ENCODE measurements at places on chromosomes 7 and 10.

- DNase-seq = no peak
Observed at GRCh38 chr10:61271127-61271780, 181.9 kb downstream of the TMEM26 start.

GRCh38 chr10:102635377-102635776 lies 8.9 kb upstream of the TRIM8 start:
- no peak for DNase-seq

GRCh38 chr10:11017570-11018431 lies at the start of gene CELF2:
Gene CELF2 (plus strand): TSS chr10:11017872. CDS start chr10:11018090, 218 bp downstream.
- peak; percentile 33 for DNase-seq

GRCh38 chr7:47932016-47932415 lies 16.2 kb downstream of the PKD1L1 start:
- no peak for DNase-seq

- no peak for DNase-seq
Observed at GRCh38 chr7:25132430-25132829, 7.4 kb upstream of the CYCS start.

GRCh38 chr10:366186-366585 lies 230.9 kb downstream of the ZMYND11 start:
- DNase-seq = no peak

- no peak for DNase-seq
Observed at GRCh38 chr7:78634093-78634492, 819.4 kb downstream of the MAGI2 start.

DNA sequence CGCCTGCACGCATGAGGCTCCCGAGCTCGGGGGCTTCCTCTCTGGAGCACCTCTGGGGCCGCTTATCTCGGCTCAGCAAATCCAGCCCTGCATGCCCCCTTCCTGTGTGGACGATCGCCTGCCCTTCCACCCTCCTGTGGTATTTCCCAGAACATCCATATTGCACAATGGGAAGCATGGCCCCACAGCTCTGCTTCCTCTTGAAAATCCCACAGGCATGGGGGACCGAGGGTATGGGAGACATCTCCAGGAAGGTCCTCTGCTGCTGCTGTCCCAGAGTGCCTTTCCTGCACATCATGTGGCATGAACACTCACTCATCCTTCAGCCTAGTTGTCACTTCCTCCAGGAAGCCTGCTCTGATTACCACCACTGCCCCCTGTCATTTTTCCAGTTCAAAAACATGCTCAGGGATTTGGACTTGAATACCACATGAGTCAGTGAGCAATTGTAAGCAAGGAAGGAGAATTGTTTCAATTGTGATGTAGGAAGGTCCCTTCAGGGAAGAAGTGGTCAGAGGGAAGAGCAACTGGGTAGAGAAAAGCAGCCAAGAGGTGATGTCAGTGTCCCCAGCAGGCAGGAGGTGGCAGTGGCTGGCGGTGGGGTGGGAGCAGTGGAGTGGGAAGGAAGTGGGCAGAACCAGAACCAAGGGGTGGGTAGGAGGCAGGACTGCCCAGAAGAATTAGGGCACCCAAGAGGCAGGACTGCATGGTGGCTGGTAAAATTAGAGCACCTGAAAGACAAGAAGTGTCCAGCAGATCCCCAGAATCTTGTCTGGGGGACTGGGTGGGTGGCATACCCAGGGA lies 67.5 kb upstream of the ZMIZ1 start:
- DNase-seq = no peak

DNA sequence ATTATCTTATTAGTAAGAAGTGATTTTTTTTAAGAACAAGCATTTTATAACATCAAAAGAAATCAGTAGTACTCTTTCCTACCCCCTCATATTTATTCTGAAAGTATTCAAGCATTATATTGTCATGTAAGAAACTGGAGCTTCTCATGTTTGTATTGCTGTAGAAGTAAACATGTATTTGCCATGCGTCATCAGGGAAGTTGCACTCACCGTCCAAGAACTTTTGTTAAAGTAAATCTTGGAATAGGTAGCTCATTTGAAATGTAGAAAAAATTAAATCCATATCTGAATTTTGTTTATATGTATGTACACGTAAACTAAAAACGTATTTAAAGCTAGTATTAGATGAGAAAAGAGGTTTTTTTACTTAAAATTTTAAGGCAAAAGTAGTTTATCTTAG lies 96.8 kb downstream of the PTEN start:
- DNase-seq = no peak

GRCh38 chr7:43291789-43292188 lies 179.3 kb downstream of the HECW1 start:
- no peak for DNase-seq

GRCh38 chr7:29364661-29365060 lies 170.1 kb downstream of the CHN2 start:
- no peak for DNase-seq

GRCh38 chr10:30680908-30681307 lies 51.4 kb upstream of the LYZL2 start:
- DNase-seq = no peak

DNA sequence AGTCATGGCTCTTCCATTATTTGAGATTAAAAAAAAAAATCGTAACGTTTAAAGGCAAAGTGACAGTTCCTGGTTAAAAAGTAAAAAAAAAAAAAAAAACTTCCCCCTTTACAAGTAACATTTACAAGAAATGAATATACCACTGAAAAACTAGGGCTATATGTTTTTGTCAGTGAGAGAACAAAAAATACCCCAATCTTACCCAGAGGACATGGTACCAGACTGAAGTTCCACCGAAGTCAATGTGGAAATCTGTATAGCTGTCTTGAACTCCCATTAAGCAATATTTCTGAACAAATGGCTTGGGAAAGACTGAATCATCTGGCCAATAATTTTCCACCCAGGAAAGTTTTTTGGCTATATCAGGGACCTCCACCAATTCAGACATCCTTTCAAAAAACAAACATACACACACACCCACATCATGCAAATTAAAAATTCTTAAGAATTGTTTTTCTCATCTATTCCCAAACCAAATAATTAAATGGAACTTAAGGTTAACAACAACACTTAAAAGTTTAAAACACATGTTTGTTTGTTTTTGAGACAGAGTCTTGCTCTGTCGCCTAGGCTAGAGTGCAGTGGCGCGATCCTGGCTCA lies 50.2 kb downstream of the KDM7A start:
- DNase-seq = no peak

Data from activated CD4-positive, alpha-beta T cell treated with anti-CD3 and anti-CD28 coated beads for 24 hours (primary cell).